ENCODE measurements at places on chromosomes 12 and 14.

- DNase-seq = no peak
Observed at GRCh38 chr14:90263748-90264449, 7.5 kb downstream of the PSMC1 start.

DNA sequence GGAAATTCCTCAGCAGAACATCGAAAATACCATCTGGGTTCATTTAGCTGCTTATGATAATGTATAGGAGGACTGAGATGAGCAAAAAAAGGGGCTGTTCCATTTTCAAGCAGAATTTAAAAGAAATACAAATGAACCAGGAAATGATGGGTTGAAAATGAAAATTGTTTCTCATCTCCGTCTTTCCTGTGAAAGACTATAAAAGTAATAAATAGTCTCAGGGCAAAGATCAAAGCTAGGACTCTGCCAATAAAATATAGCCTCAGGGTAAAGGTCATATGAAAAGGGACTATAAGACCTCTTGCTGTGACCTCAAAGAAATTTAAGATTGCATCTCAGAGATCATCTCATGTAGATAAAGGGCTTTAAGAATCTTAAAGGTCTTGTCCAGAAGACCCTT is 478.0 kb downstream of the BTG1 start:
- no peak for DNase-seq

- no peak for DNase-seq
Observed at GRCh38 chr12:109981311-109981710, 14.9 kb downstream of the GIT2 start.

- peak; percentile 31 for DNase-seq
Observed at GRCh38 chr12:72295744-72296143, 23.6 kb downstream of the TRHDE start.

DNA sequence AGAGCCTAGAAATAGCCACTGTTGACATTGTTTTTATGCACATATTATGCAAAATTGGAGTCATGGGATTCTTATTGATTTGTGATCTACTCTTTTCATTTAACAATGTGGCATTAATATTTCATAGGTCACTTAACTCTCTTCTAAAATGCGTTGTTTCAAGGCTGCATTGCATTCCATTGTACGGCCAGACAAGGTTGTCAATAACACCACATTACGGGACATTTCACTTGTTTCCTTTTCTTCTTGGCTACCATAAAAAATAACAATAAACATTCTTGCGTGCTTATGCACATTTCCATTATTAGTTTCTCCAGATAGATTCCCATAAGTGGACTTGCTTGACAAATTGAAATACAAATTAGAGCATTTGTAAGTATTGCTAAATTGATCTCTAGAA is 120.8 kb upstream of the TMCC3 start:
- no peak for DNase-seq

DNA sequence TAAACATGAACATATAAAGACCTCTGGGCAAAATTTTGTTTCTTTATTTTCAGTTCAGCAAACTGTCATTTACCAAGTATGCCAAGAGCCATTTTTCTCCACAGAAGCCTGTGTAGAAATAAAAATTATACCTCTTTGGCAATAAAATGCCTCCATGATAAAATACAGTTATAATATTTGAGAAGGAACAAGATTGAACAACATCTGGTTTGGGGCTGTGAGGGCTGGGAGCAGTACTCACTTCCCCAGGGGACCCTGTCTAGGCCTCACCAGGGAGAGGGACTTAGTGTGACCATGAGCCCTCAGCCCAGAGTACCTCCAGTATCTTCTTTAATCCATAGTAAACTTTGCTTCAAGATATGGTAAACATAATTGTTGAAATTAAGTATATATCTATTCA is 65.1 kb downstream of the DAAM1 start:
- DNase-seq = no peak

GRCh38 chr14:24965934-24966578 is 83.9 kb downstream of the STXBP6 start:
- DNase-seq = peak; percentile 9

GRCh38 chr12:19183121-19183838 is 53.7 kb downstream of the PLEKHA5 start:
- peak; percentile 7 for DNase-seq

Measured in hepatic stellate cell (primary cell).